Body of pancreas (tissue), 4 donors: ENCODE measurements at places on chromosomes 1 and 21.
A peak's percentile ranks its signal among the peaks of the same experiment; 100 is the strongest.

GRCh38 chr1:235918032-235918431, 51.3 kb upstream of the LYST start:
- DNase-seq = no peak

DNA sequence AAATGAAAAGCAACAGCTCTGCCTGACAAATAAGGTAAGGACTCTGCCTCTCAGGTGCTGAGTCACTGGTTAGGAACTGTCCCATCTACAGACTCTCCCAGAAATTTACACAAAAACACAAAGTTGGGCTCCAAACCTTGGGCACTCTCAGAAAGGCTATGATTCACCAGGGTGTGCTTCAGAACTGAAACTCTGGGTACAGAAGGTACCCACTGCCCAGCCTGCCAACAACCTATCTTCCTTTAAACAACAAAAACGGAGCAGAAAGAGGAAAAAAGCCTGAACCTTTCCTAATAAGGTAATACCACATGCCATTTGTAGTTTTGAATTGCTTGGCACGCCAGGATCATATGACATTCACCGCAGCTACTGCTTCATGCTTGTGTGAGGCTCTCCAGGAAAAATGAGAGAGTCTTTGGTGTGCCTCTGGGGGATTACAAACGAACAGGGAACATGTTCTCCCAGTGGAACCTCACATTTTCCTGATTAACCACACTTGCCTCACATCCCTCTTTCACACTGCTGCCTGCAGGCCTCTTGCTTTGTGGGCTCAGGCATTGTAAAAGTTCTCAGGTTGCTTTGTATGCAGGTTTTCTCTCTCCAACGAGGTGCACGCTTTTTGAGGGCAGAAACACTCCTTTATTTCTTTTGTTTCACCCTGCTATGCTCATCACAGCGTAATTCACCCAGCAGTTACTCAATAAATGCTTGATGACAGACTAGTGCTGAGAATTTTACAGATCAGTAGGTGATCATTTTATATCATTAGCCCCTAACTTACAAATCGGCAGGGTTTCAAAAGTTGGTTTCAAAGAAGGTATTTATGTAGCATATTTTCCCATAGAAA, 65.1 kb downstream of the GADD45A start:
- DNase-seq = no peak

DNA sequence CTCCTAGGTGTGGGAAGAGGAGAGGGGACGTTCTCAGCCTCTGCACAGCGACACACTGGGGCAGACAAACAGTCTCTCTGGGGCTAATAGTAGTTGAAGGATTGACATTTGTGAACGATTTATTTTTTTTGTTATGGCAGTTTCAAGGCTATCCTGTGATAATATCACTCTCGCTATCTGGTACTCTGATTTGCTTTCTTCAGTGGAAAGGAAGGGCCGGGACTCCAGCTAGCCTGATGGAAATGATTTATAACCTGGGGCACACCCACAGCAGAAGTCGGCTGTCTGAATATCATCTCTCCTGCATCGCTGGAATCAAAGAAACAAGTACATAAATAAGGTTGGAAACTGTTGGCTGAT, 122.7 kb downstream of the KCNN3 start:
- no peak for DNase-seq

DNA sequence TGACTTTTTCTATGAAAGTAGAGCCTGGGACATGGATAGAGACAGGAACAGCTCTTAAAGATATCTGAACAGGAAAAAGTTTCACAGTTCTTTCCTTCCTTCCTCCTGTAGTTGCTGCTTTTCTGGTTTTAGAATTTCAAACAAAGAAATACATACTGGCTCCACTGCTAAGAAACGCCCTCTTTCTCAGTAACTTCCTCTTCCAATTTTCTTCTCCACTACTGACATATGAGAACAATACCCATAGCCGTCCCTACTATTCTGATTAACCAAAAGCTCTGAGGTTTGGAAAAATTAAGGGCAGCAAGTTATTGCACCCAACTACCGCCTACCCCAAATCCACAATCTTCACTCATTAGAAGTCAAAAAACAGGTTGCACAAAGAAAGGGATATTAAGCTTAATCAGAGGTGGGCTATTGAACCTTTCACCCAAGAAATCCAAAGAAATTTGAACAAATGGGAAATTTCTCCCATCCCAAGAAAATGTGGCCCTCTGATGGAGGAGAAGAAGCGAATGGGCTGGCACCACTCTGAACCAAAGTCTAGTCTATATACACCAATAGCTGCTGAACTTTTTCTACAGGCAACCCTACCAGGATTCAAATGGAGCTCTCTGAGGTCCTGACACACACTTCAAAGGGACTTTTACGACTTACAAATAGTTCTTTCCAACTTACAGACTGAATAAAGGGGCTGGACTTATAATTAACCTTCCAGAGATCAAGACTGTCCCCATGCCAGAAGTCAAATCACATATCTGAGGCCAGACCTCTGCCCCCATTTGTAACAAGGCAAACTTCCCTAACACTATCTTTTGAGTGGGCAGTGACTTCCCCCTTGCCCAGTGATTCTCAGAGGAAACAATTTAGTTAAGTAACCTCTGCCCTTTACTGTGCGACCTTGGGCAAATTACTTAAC, 1.7 kb downstream of the WASF2 start:
- DNase-seq = no peak

- no peak for DNase-seq
Measured at GRCh38 chr1:53712276-53712675, 26.7 kb downstream of the GLIS1 start.

DNA sequence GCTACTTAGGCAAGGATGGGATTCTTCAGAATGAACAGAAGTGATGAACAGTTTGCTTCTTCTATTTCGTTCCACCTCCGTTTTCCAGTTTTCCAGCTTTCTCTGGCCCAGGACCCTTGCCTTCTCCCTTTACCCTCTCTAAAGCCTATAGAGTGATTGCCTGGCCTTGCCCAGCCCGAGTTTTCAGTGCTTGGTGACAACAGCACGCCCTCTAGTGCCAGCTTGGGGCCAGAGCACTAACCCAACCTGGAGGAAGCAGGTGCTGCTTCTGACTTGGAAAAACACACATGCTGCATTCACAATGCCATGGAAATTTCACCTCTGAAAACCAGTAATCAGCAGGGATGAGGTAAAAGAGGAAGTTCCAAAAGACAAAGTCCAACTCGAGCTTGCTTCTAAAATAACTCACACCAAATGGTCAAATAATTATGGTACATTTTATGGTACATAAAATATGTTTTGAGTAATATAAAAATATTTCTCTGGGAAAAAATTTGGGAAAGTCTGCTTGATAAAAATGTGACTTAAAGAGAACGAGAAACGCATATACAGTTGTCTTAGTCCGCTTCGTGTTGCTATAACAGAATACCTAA, 26.1 kb downstream of the UBE2T start:
- DNase-seq = peak; percentile 87

- DNase-seq = no peak
Measured at GRCh38 chr1:165355977-165356811, at the start of gene LMX1A. Gene LMX1A, minus strand, starts transcription at chr1:165356715. Its CDS starts 1,156 bp downstream, at chr1:165355559.

DNA sequence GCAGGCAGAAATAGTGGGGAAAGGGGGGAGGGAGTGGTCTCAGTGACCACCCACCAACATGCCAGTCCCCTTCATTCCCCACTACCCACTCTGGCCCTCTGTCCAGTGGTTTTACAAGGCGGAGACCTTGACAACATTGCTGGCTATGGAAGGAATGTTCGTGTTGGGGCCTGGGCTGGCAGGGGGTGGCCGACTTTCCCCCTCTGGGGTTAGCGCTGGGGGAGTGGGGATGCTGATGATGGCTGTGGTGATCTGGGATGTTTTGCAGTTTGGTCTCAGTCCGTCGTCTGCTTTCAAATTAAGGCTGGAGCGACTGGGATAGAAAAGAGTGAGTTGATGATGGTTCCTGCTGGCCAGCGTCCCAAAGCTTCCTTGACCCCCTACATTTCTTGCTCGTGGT, 20.3 kb downstream of the DDX20 start:
- DNase-seq = no peak

GRCh38 chr21:44823179-44823660, 5.4 kb upstream of the SUMO3 start:
- no peak for DNase-seq

DNA sequence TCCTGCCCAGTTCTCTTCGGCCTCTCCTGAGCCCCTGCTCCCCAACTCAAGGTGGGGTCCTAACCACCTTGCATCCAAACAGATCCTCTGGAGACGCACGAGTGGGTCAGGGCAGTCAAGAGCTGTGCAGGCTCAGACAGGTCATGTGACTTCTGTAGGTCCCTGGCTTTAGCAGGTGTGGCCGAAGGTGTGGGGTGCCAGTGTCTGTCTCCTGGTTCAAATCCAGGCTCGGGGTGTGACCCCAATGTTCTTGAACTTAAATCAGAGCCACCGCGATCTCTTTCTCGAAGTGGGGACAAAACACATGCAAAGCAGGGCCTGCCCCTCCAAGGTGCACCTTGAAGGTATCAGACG, 27.4 kb upstream of the ECE1 start:
- no peak for DNase-seq
